ENCODE measurements at places on chromosomes 12 and 14. TPM values are rescaled to one million over a fixed set of nuclear protein-coding genes. Genes with fewer than 3 reads are reported as not detected.

DNA sequence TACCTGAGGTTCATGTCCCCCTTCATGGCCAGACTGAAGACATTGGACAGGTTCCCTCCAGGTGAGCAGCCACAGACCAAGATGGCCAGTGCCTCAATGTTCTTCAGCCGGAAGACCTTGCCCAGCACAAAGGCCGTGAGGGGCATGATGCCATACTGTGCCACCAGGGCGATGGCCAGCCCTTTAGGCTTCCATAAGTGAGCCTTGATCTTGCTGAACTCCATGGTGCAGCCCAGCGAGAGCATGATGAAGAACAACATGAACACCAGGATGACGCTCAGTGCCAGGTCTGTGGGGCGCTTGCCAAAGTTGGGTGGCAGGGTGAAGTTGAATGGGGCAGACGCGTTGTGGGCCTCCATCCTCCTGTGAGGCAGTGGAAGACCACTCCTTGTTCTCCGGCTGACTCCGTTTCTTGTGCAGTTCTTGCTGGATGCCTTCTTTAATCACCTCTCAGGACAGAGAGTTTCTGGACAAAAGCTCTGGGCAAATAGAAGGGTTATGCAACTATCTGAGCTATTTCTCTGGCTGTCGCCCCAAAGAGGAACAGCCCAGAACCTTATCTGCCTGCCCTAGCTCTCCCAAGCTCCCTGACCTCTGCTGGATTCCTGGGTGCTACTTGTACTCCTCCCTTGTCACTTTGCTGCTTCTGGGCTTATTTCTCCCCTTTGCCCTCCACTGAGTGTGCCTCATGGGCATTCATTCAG, at the start of gene SLC10A1:
Gene SLC10A1 (minus strand): TSS at position 445 of the 704 bp plus-strand sequence. CDS start 86 bp downstream, at position 359.
- H3K4me3 ChIP-seq: no peak within 1 kb of the TSS
- no peaks in the 10 kb centered on the region for H3K27me3 ChIP-seq
- no peak within 1 kb of the TSS for H3K27ac ChIP-seq

Gene GLS2
- 0.82 TPM for total RNA-seq

- no peaks in the 10 kb centered on the region for H3K27me3 ChIP-seq
- H3K4me1 ChIP-seq: no peaks in the 10 kb centered on the region
- peaks cover 100% of the 10 kb centered on the region for H3K36me3 ChIP-seq
- no peak overlapping the region for H3K4me3 ChIP-seq
- DNase-seq: no peak
Observed at GRCh38 chr14:39085933-39086332, 17.1 kb downstream of the SEC23A start.

GRCh38 chr14:63852817-63853731, at the start of gene SYNE2:
TSS of gene SYNE2 (plus strand) at chr14:63853004. CDS start at chr14:63909149, 56,145 bp downstream.
- peak within 1 kb of the TSS; percentile 92 for H3K27ac ChIP-seq
- no peaks in the 10 kb centered on the region for H3K36me3 ChIP-seq
- H3K27me3 ChIP-seq: no peaks in the 10 kb centered on the region

Gene RPL10L
- total RNA-seq: not detected

- no peak for DNase-seq
- no peaks in the 10 kb centered on the region for H3K27me3 ChIP-seq
- H3K4me3 ChIP-seq: no peak overlapping the region
- peak overlapping the region; percentile 75 for H3K27ac ChIP-seq
- peaks cover 26% of the 10 kb centered on the region for H3K36me3 ChIP-seq
Observed at GRCh38 chr12:50751948-50752721, 11.8 kb upstream of the ATF1 start.

DNA sequence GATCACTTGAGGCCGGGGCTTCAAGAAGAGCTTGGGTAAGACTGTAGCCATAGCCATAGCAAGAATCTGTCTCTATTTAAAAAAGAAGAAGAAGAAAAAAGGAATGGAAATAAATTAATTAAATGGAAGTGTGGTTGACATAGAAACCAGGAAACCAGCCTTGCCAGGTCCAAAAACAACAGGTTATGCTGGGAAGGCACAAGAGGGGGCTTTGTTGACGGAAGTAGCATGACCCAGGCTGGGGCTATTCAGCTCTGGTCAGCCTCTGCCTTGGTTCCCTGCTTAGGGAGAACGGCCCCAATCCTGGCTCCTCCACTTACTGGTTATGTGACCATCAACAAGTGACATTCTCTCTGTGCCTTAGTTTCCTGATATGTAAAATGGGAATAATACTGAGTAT, 14.4 kb upstream of the GPR68 start:
- no peaks in the 10 kb centered on the region for H3K36me3 ChIP-seq
- no peak for DNase-seq
- H3K27ac ChIP-seq: peak overlapping the region; percentile 1
- H3K4me1 ChIP-seq: peaks cover 8% of the 10 kb centered on the region

DNA sequence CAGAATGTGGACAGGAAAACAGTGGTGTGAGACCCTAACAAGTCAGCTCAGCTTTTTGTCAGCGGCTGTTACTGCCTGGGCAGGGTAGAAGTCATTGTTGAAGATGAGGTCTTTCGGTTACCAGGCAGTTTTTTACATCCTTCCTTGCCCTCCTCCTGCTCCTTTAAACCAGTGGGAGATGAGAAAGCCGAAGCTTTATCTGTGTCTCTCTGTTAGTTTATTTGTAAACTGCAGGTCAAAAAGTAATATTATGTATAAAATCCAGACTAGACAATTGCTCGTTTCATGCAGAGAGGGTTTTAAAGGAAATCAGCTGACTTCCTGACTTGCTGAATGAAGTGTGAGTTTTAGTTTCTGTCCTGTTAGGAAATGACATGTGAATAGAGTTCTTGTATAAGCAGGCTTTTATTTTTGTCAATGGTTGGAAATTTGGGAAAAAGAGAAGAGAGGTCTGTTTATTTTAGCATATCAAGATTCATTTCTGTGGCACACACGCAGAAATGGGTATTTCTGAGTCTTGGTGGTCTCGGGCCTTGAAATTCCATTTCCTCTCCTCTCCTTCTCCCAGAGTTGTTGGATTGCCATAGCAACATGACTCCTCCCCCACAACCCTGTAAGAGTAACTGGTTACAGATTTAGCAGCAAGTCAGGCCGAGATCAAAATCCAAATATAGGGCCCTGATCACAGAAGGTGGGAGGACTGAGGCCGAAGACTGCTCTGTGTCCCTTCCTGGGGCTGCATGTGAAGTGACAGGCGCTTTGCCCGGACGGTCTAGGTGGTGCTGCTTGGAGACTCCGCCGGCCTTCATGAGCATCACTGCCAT, 60.8 kb downstream of the SAMD4A start:
- peak; percentile 76 for DNase-seq
- peaks cover 64% of the 10 kb centered on the region for H3K4me1 ChIP-seq
- H3K27me3 ChIP-seq: no peaks in the 10 kb centered on the region
- peak overlapping the region; percentile 26 for H3K4me3 ChIP-seq
- H3K36me3 ChIP-seq: no peaks in the 10 kb centered on the region

GRCh38 chr14:64683264-64683663, 21.0 kb upstream of the PLEKHG3 start:
- no peaks in the 10 kb centered on the region for H3K36me3 ChIP-seq
- no peak for DNase-seq
- peak overlapping the region; percentile 70 for H3K27ac ChIP-seq

DNA sequence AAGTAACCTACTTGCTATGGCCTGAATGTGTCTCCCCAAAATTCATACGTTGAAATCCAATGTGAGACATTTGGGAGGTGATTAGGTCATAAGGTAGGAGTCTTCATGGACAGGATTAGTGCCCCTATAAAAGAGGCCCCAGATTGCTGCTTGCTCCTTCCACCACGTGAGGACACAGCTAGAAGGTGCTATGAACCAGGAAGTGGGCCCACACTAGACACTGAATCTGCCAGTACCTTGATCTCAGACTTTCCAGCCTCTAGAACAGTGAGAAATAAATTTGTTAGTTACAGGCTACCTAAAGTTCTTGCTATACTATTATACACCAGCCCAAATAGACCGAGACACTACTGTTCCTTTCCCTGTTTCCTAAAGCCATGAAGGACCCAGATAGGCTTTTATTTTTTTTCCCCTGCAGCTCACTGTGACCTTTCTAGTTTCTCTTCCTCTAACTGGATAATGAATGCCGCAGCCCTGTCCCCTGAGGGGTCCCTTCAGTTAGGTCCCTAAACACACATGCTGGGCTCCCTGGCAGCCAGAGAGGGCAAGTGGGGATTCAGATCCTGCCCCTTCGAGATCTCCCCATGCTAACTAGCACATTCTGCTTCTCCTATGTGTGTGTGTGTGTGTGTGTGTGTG, 19.3 kb downstream of the SLC25A3 start:
- H3K27ac ChIP-seq: no peak overlapping the region
- no peaks in the 10 kb centered on the region for H3K4me1 ChIP-seq
- no peak for DNase-seq

- H3K27me3 ChIP-seq: no peaks in the 10 kb centered on the region
- H3K27ac ChIP-seq: no peak overlapping the region
- no peaks in the 10 kb centered on the region for H3K36me3 ChIP-seq
- no peaks in the 10 kb centered on the region for H3K4me1 ChIP-seq
- H3K4me3 ChIP-seq: no peak overlapping the region
Observed at GRCh38 chr12:105262461-105263184, 26.6 kb upstream of the APPL2 start.

Gene EXOC3L4
- 0.57 TPM for total RNA-seq

Gene ADGRD1
- 109 TPM for total RNA-seq

DNA sequence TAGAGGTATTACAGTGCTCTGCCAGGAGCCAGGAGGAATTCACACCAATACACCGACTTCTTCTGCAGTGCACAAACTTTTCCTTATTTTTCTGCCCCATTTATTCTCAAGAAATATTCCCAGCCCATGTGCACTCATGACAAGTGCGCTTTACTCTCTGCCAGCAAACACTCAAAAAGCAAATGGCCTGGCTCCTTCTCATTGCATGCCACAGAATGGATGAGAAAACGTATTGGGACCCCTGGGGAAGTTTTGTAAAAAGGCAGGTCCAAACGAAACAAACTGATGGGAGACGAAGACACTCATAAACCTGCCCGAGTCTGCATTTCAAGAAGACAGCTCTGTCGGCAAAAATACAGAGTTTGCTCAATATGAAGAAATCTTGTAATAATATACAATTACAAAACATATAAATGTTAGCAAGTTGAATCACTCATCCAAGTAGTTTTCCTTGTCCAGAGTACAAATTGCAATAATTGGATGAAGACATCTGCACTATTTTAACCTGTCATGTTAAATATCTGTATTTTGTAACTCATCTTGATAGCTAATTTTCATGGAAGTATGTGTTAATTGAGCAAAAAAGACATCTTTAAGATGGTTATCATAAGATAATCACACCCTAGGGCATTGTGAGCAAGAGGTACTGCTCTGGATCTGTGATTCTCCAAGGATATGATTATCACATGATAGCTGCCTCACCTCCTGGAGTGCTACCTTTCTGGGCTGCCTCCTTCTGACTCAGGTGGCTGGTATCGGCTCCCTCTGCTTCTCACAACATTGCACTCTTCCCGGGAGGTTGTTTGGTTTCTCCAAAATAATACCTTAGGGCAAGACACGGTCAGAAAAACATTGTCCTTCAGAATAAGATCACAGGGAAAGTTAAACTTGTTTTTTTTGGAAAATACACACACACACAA, 260.8 kb upstream of the G2E3 start:
- no peak overlapping the region for H3K4me3 ChIP-seq
- H3K27me3 ChIP-seq: no peaks in the 10 kb centered on the region
- no peak overlapping the region for H3K27ac ChIP-seq

DNA sequence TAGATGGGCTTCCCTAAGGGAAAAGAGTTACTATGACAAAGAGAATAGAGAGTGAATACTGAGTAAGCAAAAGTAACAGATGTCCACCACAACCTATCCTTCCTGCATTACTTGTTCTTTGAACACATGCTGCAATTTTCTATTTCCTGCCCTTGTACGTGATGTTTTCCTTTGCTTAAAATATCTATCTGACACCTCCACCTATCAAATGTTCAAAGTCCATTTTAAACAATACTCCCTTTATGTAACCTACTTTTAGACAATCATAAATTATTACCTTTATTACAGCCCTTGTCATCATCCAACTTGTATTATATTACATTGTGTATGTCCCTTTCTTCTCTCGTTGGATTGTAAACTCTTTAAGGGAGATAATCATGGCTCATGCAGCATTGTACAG, 147.2 kb upstream of the DYRK2 start:
- no peak for DNase-seq
- H3K4me3 ChIP-seq: no peak overlapping the region
- no peaks in the 10 kb centered on the region for H3K4me1 ChIP-seq
- no peak overlapping the region for H3K27ac ChIP-seq

Gene KLHDC1
- 9.8 TPM for total RNA-seq

DNA sequence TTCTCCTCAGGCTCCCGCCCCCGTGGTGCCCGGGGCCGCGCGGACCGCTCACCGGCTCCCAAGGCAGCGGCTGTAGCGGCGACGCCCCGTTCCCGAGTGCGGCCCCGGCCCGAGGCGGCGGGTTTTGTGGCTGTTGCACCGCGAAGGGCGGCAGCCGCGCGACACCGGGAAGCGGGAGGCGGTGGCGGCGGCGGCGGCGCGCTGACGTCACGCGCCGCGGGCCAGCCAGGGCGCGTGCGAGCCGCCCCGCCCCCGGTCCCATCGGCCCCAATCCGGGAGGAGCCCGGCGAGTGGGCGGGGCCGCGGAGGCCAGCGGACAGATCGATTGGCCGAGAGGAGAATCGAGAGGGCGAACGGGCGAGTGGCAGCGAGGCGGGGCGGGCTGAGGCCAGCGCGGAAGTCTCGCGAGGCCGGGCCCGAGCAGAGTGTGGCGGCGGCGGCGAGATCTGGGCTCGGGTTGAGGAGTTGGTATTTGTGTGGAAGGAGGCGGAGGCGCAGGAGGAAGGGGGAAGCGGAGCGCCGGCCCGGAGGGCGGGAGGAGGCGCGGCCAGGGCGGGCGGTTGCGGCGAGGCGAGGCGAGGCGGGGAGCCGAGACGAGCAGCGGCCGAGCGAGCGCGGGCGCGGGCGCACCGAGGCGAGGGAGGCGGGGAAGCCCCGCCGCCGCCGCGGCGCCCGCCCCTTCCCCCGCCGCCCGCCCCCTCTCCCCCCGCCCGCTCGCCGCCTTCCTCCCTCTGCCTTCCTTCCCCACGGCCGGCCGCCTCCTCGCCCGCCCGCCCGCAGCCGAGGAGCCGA, at the start of gene YY1:
Gene YY1 (plus strand): TSS at position 726 of the 792 bp plus-strand sequence. CDS start 101 bp downstream, outside the sequence.
- peak within 1 kb of the TSS; percentile 99 for H3K27ac ChIP-seq
- peaks cover 46% of the 10 kb centered on the region for H3K4me1 ChIP-seq
- H3K27me3 ChIP-seq: no peaks in the 10 kb centered on the region
- DNase-seq: peak; percentile 100
- peak within 1 kb of the TSS; percentile 100 for H3K4me3 ChIP-seq

Gene LYSET
- 17.4 TPM for total RNA-seq

DNA sequence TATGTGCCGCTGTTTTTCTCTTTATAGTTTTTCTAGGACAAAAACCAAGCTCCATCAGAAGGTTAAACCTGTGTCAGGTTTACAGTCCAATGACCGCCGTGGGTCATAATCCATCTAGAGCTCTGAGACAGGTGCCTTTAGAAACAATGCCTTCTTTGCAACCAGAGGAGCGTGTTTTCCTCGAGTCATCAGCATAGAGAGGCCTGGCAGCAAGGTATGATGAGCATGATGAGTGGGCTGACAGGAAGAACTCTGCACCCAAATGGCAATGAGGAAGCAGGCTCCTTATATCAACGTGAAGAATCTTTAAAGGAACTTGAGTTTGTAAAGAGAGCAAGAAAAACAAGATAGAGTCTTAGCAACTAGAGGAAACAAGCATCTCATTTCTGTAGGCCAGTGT, 60.5 kb upstream of the NUDT4 start:
- no peaks in the 10 kb centered on the region for H3K36me3 ChIP-seq
- H3K4me3 ChIP-seq: no peak overlapping the region
- no peaks in the 10 kb centered on the region for H3K27me3 ChIP-seq
- DNase-seq: no peak

Gene DIO3
- total RNA-seq: not detected

GRCh38 chr12:39966721-39967120, 139.2 kb downstream of the SLC2A13 start:
- no peak overlapping the region for H3K27ac ChIP-seq
- H3K36me3 ChIP-seq: no peaks in the 10 kb centered on the region
- no peak for DNase-seq
- H3K27me3 ChIP-seq: no peaks in the 10 kb centered on the region

Gene EPYC
- not detected for total RNA-seq
